ENCODE measurements at places on chromosomes 11 and 22.

DNA sequence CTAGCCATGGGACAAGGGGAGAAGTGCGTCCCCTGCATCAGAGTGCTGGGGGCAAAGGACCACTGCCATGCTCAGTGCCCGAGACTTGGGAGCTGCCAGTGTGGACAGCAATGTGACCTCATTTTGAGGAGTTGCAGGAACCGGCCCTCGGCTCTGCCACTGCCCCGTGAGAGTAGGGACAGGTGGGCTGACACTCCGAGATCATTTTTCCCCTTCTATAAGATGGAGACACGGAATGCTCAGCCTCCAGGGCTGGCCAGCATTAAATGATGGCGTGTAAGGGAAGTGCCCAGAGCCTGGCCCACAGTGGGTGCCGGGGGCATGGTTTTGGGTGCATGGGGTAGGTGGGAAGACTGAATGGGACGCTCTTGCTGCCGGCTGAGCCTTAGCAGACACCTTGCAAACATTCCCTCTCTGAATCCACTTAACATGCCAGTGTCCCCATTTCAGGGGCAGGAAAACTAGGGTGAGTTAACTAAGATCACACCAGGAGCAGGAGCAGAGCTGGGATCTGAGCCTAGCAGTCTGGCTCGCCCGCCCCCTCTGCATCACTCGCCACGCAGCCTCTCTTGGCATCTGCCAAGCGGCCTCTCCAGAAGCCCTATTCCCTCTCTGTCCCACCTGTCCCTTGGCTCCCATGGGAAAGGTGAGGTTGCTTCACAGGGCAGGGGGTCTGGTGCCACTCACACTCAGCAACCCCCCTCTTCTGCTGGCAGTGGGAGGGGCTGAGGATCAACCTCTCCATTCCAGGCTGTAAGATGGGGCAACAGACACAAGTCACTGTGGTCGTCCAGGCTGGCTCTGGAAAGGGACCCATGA lies 13.6 kb downstream of the NPTXR start:
- DNase-seq, result no peak

GRCh38 chr22:50289942-50290630 lies 17.4 kb downstream of the PLXNB2 start:
- DNase-seq, result no peak

DNA sequence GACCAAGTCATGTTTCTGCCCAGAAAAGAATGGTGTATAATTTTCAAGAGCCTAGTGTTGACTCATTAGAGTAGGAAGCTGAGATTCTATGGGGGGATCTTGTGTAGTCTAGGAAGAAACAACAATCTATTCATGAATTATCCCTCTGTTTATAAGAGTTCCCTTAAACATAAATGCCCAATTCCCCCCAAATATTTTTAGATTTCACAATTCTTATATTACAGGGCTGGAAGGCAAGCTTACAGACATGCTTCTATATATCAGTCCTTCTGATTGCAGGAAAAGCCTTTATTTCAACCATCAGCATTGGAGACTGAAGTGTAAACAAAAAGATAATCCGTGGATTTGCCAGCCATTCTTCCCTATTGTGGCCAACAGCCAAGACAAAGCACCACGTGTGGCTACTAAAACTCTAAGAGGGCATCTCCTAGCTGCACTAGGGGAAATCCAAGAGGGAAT lies 71.4 kb downstream of the NAT10 start:
- no peak for DNase-seq

GRCh38 chr11:38818720-38819119 lies 2220.7 kb upstream of the RAG2 start:
- DNase-seq, result no peak

GRCh38 chr11:99522467-99523173 lies 501.9 kb downstream of the CNTN5 start:
- DNase-seq, result no peak

GRCh38 chr11:99423428-99423983 lies 402.8 kb downstream of the CNTN5 start:
- no peak for DNase-seq

GRCh38 chr11:115518983-115519628 lies 14.9 kb upstream of the CADM1 start:
- DNase-seq, result no peak

DNA sequence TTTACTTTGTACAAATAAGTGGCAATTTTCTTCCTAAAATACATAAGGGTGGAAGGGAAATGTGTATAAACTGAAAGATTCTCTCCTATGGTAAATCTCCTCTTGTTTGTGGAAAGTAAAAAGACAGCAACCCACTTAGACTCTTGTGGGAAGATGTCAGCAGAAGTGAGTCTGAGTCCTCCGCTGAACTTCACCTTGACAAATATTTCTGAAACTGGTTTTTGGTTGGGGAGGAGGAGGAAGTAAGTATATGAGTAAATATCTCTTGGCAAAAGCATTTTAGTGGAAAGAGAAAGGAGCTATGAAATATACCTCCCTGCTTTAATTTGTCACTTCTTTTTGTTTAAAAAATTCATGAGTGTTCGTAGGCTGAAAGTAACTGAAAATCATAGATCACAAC lies 196.2 kb downstream of the KIRREL3 start:
- no peak for DNase-seq

GRCh38 chr22:16964366-16964765 lies 43.7 kb downstream of the GAB4 start:
- DNase-seq, result no peak

- DNase-seq, result no peak
Observed at GRCh38 chr22:23562186-23562585, 17.9 kb downstream of the IGLL1 start.

DNA sequence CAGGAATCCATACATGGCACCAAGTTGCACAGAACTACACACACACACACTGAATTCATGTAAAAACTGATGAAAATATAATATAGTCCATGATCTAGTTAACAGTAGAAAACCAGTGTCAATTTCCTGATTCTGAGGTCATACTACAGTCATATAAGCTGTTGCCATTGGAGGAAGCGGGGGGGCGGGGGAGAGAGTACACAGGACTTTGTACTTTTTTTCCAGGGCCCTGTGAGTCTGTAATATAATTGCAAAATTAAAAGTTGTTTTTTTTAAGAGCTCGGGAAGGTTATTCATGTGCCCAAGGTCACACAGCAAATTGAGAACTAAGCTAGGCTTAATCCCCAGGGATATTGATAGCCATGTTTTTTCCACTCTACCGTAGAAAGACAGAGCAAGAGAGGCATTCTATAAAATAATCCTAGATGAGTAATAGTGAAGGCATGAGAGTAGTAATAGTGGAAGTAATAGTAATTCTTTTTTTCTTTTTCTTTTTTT lies 312.3 kb downstream of the MN1 start:
- no peak for DNase-seq

DNA sequence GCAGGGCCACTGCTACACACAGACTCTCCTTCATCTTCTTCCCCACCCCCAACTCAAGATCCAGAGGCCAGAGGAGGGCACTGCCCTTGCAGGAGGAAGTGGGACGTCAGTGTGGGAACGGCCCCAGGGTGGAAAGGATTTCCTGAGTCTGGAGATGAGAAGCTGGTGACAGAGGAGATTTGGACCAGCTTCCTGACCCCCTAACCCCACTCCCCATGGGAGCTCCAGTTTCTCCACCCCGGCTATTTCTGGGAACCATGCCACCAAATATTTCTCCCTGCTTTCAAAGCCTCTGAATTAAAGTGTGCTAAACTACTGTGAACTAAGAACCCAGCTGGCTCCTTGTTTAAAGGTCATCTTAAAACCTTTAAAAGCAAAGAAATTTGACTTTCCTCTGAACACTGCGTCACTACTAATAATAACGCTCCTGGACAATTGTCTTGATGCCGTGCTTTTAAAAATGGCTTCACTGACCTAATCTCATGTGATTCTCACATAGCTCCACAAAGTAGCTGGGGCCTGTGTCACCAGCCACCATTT lies 46.6 kb downstream of the CWC15 start:
- no peak for DNase-seq

DNA sequence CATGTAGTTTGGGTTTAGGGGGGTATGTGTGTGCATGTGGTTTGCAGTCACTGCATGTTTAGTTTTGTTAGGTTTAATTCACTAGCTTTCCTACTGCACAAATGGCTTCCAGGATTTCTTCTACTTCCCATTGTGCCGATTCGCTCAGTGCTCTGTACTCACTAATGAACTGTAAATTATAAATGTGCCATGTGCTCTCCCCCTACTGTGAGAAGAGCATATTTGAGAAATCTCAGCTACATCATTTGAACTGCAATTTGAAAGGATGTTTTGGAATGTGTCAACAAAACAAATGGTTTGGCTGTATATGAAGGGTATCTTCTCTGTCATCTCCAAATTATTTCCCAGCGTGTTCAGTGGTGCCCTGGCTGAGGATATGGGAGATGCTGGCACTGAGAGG lies 28.1 kb downstream of the CYB5R2 start:
- DNase-seq, result no peak

DNA sequence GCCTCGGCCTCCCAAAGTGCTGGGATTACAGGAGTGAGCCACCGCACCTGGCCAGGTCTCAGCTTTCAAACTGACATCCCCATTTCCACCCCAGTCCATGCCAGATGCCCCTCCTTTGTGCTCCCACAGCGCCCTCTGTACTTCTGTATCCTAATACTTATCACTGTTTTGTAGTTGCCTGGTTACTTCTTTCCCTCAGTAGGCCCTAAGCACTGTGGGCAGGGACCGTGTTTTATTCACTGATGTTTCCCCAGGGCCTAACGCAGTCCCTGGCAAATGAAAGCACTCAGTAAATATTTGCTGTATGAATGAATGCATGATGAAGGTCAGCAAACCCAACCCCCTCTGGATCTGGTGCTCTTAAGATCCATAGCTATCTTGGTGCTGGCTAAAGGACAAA lies 2.2 kb upstream of the TRIM3 start:
- DNase-seq, result no peak

DNA sequence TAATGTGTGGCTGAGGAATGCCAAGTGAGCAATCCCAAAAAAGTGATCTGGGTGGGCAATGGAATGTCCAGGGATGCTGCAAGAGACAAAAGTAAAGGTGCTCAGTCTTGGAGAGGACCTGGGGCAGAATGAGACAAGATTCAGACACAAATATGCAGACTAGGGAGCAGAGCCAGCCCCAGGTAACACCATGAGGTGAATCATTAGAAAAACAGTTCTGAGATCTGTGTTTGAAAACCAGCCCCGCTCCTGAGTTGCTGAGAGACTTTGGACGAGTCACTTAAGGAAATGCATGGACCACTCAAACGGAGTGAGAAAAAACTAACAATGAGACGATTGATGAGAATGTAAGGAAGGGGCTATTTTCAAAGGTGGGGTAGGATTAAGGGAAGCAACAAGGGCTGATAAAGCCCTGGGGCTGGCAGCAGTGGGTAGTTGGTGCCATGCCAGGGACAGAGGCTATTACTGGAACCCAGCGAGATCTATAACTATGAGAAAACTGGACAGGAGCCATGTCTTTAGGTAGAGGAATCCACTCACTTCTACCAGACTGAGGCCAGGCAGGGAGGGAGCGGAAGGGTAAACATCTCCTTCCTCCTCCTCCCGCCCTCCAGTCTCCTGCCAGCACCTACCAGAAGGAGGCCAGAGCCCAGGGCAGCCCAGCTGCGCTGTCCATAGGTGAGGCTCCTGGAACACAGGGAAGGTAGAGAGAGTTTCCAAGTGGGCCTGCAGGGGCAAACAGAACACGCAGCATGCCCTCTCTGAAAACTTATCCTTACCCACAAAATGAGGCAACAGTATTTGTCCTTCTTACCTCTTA lies 130.4 kb upstream of the TEAD1 start:
- DNase-seq, result no peak

DNA sequence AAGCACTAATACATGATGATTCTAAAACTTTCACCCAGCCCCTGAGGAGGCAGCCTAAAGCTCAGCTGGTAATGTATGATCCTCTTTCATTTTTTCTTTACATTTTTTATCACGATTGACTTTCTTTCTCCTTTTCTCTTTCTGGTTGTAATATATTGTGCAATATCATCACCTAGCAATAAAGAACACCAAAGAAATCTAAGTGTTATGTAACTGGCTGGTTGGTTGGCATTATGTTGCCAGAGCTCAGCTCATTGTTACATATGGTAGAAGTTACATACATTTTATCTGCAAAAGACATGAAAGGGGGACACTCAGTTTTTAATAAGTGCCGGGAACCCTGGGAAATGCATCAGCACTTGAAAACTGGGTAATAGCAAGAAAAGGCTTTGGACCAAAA lies 432.1 kb upstream of the DDI1 start:
- no peak for DNase-seq

DNA sequence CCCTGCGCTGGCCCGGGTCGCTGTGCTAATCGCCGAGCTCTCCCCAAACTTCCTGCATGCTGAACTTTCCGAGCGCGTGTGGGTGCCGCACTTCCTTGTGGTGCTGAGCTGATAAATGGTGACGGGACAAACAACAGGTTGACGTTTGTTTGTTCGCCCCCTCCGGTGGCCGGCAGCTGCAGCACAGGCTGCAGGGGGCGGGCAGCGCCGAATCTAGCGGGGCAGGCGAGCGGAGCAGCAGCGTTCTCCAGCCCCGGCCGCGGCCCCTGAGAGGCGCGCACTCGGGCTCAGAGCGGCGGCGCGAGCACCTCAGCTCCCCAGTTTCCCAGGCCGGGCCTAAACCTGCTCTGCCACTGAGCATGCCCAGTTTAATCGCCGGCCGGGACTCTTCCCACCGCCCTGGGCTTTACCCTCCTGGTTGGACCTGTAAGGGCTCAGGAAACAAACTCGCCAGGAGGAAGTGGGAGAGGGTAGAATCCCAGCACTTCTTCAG lies at the start of gene PDGFD:
TSS of gene PDGFD (minus strand) at position 120 of the 493 bp plus-strand sequence.
- DNase-seq, result peak; percentile 22

DNA sequence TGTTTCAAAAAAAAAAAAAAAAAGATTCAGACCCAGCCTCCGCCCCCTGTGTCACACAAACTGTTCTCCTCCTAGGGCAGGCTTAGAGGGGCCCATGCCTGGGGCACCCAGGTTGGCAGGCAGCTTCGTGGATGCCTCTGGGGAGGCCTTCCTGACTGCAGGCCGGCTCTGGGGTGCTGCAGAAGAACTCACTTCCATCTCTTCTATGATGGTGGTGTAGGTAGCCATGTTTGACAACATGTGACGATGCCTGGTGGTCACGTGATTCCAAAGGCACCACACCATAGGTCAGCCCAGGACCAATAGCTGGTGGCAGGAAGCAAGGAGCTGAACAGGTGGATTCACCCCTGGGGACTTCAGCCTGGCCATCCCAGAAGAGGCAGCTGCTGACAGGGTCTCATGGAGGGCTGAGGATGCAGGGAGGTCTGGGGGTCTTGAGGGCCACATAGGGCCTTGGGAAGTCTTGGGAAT lies 24.1 kb upstream of the CELSR1 start:
- DNase-seq, result no peak

DNA sequence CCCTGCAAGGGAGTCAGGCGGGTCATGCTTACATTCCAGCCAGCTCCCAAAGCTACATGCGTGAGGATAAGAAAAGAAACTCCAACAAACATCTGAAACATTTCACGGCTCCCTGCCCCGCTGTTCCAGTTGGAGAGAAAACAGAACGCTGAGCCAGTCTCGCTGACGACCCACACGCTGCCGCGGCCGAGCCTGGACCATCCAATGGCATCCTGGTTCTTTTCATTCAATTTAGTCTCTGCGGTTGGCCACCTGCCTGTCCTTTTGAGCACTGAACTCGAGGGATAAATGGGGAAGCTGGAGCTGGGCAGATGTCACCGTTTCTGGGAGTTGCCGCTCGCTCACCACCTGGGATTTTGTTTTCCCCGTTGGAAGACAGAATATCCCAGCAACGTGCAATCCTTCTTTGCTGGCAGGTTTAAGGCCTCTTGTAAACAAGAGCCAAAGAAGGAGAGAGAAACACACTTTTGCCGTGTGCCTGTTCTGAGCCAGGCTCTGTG lies 45.3 kb upstream of the SHISAL1 start:
- DNase-seq, result no peak

GRCh38 chr11:47723041-47723440 lies 7.9 kb upstream of the AGBL2 start:
- DNase-seq, result no peak
